RCC 7860 (cell line): ENCODE measurements at places on chromosomes 13 and 19.
A peak's percentile ranks its signal among the peaks of the same experiment; 100 is the strongest.

DNA sequence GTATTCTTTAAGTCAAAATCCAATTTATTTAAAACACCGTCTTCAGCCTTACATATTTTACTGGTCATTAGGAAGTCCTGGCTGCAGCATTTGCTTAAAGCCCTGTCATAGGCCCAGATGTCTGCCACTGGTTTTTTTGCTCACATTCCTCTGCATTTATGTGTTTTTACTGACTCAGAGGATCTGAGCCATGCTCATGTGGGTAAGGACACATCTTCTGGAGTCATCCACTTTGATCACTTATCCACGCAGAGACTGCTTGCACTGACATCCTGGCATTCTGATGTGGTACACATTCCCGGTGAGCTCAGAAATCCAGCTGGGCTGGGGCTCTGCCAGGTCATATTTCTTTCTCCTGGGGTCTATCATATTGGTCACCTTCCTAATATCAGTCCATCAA is 531.7 kb upstream of the ARGLU1 start:
- peak; percentile 70 for DNase-seq

- no peak for DNase-seq
These were observed 10.1 kb upstream of the SOX1 start for GRCh38 chr13:112056739-112057438.

DNA sequence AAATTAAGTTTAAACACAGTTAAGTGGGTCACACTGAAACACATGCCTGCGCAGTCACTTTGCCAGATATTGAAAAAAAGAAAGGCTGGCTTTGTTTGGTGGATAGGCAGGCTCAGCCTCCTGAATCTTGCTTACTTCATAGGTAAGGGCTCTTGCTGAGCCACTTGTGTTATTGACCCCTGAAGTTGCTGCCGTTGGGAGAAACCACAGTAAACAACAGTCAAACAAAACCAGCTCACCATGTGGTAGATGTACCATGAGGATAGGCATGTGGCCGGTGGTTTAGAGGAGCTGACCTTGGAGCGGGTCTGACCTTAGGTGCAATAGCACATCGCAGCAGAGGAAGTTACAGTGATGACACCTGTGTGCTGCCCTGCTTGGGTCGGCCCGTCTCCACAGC is 52.2 kb downstream of the SPATA13 start:
- no peak for DNase-seq

- no peak for DNase-seq
These were observed 4.9 kb upstream of the ZSWIM4 start for GRCh38 chr19:13790354-13790753.

- no peak for DNase-seq
These were observed 107.5 kb upstream of the MBNL2 start for GRCh38 chr13:97114651-97115050.

DNA sequence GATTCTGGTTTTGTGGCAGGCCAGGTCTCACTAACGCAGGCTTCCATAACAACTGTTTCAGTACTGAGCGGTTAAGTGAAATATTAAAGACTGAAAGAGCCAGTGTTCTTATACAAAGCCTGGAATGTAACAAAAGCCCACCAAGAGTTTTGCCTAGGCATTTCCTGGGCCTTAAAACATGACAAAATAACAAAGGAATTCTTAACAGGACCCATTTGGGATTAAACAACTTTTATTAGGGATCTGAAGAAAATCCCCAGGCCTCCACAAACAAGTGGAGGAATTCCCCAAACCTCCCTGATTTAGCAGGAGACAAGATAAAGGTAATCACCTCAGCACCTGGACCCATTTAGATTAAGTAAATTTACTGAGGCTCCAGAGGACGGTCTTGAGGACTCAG is 799.7 kb upstream of the SPRY2 start:
- no peak for DNase-seq

DNA sequence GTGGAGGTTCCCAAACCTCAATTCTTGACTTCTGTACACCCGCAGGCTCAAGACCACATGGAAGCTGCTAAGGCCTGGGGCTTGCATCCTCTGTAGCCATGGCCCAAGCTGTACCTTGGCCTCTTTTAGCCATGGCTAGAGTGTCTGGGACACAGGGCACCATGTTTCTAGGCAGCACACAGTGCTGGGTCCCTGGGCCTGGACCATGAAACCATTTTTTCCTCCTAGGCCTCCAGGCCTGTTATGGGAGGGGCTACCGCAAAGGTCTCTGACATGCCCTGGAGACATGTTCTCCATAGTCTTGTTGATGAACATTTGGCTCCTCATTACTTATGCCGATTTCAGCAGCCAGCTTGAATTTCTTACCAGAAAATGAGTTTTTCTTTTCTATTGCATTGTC is 701.4 kb downstream of the FGF9 start:
- DNase-seq: no peak
